ENCODE measurements at places on chromosomes 3 and 15.

DNA sequence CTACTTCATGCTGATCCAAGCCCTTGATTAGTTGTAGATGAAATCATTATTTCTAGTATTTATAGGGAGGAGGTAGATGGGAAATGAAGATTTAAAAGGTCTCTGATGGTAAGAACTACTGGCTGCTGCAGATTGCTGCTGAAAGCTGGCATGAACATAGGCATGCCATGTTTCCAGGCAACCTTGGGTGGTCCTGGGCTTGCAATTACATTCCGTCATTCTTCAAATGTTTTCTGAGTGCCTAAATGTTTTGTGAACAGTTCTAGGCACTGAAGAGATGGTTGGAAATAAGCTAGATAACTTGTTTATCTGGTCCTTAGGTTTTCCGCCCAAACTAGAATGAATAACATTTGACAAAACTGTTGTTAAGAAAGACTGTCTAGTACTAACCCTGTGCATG is 95.8 kb downstream of the KCNAB1 start:
- DNase-seq, result no peak

DNA sequence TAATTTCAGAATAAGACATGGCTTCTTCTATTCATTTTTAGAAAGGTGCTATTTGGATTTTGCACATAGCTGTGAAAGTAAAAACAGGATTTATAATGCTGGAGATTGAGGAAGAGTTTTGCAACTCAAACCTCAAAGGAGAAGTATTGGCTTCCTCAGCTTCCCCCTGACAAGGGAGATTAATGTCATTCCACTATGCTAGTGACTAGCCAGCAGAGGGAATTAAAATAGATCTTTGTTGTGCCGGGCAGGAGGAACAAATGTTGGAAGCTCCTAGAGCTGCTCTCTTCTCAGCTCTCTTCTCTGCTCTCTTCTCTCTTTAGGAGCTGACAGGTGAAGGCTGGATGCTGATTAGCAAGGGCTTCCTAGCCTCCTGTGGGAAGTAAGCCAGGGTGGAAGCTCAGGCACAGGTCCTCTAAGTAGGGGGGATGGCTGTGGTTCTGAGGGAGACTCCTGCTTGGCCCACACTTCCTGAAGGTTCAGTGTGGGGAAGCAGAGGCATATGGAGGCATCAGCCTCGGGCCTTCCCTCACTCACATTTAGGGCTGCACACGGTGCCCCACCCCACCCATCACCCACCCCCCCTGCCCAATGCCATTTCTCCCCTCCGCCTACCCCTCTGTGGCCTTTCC is 29.6 kb downstream of the CX3CR1 start:
- no peak for DNase-seq

DNA sequence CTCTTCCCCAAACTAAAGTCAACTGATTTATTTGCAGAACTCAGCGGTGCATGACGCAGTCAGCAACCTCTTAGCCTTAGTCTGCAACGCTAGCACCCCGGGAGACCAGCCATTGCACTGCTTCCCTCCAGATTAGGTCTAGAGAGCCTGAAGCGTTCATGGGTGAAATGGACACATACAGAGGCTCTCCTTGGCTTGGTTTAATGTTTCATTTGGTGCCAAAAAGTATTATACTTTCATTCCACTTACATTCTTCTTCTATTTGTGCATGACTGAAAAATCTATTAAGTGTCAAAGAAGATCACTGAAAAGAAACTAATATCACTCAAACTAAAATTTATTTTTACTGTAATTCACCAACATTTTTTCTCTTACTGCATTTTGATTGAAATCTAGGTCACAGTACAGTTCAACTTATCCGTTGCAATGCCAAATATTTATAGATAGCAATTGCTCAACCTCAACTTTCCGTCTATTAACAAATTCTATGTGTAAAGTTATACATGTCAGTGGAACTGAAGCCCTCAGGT is 116.2 kb downstream of the ROBO1 start:
- DNase-seq, result no peak

DNA sequence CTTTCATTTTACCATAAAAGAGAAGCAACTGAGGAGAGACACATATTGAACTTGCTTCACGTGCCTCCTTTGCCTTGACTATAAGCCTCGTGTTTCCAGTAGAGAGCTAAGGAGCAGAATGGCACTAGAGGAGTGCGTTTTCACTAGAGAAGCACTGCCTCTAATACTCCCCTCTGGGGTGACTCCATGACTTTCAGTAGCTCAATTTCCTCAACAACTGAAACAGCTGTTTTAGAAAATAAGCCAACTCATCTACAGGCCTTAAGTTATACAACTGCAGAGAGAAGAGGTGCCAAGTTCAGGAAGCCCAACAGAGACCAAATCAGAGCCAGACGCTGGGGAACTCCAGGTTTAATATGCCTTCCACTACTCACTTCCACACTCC is 1.9 kb downstream of the UBP1 start:
- no peak for DNase-seq

- DNase-seq, result no peak
Observed at GRCh38 chr3:102329066-102329465, 105.7 kb upstream of the ZPLD1 start.

- no peak for DNase-seq
Observed at GRCh38 chr3:37053753-37054152, 60.4 kb downstream of the MLH1 start.

DNA sequence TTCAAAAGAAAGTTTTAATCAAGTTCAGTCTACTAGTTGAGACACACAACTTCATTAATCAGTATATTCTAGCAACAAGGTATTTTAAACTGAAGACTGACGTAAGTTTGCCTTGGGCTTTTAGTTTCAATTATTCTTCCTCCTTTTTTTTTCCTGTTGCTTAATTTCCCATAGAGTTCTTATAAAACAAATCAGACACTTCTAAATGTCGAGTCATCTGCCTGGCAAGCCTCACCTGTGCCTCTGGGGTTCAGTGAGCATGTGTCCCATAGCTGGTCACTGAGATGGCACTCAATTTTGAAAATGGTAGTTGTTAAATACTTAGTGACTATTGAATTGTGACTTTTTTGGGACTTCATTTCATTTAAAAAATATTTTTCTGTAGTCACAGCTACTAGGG is 27.4 kb downstream of the NKIRAS1 start:
- no peak for DNase-seq

DNA sequence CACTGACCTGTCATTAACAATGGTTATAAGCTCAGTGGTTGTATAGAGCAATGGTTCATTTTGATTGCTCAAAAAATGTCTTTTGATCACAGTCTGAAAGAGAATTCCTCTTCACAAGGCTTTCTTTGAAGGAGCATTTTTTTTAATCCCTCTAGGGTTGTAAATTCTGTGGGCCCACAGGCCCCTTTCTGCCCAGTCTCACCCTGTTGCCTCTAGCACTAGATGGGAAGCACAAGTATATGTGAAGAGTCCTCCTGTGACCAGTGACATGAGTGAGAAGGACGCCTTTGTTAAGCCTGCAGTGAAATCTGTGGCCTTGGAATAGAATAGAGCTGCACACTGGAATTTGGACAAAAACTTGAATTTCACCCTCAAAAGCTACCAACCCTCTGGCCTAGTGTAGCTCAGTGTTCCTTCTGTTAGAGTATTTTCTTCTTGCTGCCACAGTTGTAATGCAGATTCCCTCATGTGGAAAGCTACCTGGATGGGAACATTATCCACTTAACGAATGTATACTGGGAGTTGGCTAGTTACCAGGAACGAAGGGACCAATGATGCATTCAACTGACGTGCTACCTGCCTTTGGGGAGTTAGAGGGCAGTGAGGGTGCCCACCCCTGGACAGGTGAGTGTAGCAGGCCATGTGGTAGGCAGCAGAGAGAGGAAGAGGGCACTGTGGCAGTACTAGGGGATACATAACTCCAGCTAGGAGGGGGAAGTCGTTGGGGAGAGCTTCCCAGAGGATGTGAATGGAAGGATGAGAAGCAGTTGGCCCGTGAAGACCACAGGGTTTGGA is 28.3 kb upstream of the RYR3 start:
- DNase-seq, result no peak

DNA sequence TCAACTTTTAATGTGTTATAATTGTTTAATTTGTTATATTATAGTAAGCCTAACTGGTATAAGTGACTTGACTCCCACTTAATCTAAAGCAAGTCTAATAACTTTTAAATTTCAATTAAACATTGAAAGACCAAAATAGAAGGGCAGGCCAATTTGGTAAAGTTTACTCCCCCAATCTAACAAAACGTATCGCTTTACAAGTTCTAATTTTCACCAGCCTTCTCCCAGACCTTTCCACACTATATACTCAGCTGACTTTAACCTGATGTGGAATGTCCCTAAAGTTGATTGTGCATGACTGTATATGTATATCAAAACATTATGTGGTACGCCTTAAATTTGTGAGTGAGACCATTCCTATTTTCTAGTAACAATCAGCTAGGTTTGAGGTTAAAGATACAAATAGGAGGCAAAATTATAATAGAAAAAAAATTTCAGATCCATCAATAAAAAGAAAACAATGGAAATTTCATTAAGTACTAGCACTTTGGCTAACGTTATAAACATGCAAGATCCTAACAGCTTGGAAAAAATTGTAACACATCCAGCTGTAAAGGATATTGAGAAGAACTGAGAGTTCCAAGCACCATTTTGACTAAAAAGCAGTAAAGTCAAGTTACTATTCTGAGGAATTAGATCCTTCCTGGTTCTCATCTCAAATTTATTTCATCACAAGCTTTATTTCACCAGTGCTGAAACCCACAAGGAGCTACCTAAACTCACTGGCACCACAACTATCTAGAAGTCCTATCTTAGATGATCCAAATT is 199.5 kb downstream of the ERC2 start:
- DNase-seq, result no peak

DNA sequence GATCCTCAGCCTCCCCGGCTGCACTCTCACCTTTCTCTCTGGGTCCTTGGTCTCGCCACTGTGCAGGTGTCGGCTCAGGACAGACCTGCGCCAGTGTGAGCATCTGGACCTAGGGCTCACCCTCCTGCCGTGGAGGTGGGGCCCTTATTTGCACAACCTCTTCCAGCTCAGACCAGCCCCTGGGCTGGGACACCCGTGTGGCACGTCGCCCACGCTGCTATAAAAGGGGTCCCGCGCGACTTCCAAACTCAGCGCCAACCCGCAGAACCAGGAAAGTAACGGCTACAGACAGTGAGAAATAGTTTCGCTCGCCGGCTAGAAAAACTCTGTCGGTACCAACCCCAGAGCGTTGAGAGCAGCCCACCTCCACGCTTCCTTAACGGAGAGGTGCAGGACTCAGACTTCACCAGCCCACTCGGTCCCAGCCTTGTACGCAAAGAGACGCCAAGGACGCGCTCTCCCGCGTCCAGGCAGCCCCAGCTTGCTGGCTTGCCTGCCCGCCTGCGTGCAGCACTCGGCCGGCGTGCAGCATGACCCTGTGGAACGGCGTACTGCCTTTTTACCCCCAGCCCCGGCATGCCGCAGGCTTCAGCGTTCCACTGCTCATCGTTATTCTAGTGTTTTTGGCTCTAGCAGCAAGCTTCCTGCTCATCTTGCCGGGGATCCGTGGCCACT is at the start of the genes DUOX2 and DUOXA2:
Gene DUOX2, minus strand, starts transcription at position 97 of the 675 bp plus-strand sequence. CDS start 761 bp downstream, outside the sequence.
Gene DUOXA2, plus strand, starts transcription at position 251 of the 675 bp plus-strand sequence. Its CDS starts 280 bp downstream, at position 531.
- DNase-seq, result no peak

GRCh38 chr3:157913741-157914150 is 192.5 kb downstream of the SHOX2 start:
- DNase-seq, result no peak

DNA sequence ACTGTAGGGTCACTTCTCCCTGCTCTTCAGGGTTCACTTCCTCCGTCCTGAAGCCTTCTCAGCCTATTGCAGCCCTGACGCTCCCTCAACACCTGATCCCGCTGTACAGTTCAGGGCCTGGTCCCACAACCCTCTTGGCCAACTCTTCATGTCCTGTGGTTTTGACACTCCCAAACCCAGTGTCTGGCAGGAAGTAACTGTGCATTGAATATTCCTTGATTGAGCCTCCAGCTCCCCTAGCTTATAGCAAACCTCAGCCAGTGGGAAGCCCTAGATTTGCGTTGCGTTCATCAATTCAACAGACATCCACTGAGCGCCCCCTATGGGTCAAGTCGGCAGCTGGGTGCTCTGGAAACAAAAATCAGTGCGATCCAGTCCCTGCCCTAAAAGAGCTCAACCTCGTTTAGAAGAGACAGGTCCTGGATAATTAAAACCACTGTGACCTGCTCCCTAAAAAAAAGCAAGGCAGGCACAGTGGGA is 13.5 kb downstream of the UBAP1L start:
- DNase-seq, result peak; percentile 10

DNA sequence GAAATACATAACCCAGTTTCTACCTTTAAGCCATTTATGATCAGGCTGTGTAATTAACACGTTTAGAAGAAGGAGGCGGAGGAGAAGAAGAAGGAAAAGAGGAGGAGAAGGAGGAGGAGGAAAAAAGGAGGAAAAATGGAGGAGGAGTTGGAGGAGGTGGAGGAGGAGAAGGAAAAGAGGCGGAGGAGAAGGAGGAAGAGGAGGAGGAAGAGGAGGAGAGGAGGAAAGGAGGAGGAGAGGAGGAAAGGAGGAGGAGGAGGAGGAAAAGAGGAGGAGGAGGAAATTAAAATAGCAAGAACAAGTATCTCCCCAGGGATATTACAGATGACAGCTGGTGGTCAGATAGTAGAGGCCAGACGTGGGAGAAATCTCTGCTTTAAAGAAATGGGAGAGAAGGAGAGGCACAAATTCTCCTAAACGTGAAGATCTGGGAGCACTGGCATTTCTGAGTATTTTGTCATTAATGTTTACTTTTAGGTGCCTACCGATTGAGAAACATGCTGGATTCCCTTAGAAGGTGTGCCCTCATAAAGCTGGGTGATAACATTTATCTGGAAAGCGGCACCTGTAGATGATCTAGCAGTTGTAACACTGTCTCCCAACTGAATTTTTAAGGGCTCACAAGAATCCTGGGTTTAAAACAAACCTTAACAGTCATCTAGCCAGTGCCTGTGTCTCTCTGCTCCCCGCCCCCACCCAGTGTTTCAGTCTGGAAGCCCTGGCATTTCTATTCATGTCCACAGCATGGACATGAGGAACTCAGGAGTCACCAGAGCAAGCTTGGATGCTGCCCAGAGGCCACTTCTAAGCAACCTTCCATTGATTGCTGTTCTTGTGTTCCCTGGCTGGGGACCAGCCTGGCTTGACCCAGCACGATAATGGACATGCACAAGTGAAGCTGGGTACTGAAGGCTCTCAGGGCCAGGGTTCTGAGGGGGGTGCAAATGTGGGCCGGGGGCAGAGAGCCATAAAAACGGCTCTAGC is 75.2 kb downstream of the CHRNA7 start:
- no peak for DNase-seq

GRCh38 chr15:67469680-67470079 is 51.3 kb upstream of the C15orf61 start:
- no peak for DNase-seq

DNA sequence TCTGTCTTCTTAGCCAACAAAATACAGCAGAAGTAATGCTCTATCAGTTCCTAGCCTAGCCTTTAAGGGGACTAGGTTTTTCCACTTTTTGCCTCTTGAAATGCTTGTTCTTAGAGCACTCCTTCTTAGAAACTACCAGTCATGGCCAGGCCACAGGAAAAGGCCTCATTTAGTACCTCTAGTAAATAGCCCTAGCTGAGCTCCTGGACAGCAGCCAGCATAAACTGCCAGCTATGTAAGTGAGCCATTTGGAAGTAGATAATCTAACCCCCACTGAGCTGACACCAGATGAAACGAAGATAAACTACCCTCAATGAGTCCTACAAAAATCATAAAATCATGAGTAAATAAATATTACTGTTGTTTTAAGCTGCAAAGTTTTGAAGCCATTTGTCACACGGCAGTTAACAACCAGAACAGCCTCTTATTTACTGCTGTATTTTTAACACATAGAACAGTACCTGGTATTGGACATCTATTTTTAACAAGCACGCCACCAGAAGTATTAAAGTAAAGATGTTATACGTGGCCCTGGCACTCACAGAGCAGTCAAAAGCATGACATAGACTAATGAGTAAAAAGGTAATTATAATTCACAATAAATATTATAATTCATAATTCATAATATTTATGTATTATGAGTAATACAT is 12.0 kb downstream of the TBC1D5 start:
- DNase-seq, result no peak
